DND-41 (cell line): ENCODE measurements at places on chromosomes 5 and 9.

DNA sequence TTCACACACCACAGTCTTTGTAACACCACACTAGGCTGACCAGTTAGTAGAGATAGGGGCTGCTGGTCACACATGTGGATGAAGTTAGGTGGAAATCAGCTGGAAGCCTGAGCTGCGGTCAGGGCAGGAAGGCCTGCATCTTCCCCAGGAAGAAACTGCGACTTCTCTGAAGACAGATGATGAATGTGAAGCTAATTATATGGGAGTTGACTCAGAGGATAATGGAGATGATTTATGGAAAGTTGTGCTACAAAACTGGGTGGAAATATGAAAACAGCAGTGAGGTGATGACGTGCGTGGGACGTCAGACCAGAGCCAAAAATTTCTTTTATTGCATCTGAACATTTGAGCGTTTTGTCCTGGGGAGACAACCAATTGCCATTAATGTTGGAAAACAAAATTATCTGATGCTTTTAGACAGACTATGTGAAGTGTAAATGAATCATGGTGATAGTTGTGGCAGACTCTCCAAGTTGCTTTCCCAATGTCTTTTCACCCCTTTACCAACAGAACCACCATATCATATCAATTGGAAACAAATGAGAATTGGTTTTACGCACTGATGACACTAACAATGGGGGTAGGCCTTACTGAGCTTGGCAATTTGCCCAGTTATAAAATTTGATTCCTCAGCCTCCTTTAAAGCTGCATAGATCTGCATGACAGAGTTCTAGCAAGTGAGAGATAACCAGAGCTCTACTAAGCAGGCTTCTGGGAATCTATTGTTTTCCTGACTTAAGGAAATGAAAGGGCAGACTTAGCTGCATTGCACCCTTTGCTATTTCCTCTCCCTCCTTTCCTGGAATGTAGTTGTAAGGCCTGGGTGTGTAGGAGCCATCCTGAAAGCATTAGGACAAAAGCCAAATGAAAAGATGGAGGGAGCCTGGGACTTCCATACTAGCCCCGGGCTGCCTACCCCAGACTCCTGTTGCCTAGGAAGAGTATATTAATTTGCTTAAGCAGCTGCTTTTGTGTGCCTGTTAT is 84.0 kb downstream of the RAB3C start:
- no peak for DNase-seq

GRCh38 chr5:172503925-172504700 is 49.8 kb upstream of the SH3PXD2B start:
- no peak for DNase-seq

DNA sequence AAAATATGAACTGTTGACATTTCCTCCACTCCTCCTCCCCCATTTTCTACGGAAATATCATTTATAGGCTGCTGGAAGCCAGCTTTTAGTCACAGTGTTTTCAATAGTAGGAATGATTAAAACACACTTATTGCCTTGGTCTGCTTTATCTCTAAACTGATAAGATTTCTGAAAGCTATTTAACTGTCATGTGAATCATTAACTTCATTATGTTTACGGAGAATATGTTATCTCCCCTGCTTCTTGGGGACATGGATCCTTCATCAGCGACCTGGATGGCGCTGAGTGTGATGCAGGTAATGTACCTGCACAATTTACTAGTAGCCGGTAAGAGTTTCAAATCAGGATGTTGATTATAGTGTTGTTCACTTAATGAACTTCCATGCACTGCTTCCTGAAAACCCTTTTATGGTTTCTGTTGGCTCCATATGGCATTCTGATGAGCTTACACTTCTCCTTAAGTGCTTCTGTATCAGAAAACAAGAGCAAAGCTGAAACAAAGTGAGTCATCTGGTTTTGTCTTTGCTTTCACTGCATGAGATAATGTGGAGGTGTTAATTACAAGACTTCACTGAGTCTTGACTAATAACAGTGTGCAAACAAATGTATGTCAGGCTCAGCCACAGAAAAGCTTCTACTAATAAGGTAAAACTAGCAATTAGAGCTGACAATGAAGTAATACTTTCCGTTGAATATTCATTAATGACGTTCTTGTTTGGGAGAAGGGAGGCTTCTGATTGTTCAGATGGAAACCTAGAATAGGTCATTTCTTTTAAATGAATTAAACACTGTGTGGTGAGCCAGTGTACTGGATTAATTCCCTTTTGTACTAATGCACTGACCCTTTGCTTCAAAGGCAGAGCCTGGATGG is 162.4 kb upstream of the ZNF608 start:
- DNase-seq = no peak

DNA sequence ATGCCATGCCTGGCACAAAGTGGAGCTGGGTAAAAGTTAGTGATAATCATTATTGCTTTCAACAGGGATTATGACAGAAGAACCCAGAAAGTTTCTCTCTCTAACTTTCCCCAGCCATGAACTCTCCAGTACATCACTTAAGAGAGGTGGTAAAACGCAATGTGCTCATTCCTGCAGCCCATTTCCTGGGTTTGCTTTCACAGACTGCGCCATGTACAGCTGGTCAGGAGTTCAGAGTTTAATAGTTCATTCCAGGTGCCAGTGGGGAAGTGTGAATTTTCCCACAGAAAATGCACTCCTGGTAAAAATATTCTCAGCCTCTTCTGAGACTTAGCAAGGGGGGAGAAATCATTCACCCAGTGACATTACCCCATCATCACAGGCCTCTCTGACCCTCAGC is 35.5 kb downstream of the ADAM19 start:
- no peak for DNase-seq

GRCh38 chr9:88528080-88528790 is 6.7 kb upstream of the NXNL2 start:
- no peak for DNase-seq

- no peak for DNase-seq
Measured at GRCh38 chr9:2729003-2729402, 11.7 kb downstream of the KCNV2 start.

DNA sequence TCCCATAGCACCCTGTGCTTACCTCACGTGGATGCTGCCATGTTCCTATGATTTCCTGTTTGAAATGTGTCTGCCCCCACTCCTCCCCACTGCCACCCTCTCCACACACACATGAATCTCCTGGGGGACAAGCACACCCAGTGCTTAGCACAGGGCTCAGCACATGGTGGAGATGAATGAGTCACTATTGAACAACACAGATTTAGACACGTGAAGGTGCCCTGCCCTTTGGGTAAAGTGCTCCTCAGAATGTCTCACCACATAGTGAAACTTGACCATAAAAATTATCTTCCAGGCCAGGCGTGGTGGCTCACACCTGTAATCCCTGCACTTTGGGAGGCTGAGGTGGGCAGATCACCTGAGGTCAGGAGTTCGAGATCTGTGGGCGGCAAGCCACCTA is 98.8 kb upstream of the PCA3 start:
- DNase-seq = no peak

DNA sequence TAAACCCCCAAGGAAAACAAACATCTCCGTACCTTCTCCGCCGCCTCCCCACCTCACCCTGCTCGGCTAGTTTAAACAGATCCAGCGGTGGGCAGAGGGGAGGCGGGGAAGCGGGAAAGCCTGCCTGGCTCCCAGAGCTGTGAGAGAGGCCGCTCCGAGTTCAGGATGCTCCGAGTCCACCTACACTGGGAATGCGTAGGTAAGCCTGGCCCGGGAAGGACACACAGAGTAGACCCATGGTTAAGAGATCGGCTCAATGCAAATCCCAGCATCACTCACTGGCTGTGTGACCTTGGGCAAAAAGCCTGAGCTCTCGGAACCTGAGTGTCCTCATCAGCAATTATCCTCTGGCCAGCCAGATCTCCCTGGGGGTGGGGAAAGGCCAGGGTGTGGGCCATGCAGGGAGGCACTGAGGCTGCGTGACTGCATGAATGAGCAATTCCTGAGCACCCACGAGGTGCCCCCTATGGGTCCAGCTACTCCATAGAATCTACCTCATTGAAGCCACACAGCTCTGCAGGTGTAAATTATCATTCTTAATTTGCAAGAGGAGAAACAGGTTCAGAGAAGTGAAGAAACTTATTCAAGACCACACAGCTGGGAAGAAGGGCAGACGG is 30.5 kb upstream of the LMX1B start:
- no peak for DNase-seq

GRCh38 chr9:72454871-72455491 is 66.4 kb upstream of the TMC1 start:
- no peak for DNase-seq

- no peak for DNase-seq
Measured at GRCh38 chr9:131490514-131490913, 12.2 kb upstream of the POMT1 start.

GRCh38 chr9:70488793-70489105 is 74.3 kb upstream of the KLF9 start:
- no peak for DNase-seq

DNA sequence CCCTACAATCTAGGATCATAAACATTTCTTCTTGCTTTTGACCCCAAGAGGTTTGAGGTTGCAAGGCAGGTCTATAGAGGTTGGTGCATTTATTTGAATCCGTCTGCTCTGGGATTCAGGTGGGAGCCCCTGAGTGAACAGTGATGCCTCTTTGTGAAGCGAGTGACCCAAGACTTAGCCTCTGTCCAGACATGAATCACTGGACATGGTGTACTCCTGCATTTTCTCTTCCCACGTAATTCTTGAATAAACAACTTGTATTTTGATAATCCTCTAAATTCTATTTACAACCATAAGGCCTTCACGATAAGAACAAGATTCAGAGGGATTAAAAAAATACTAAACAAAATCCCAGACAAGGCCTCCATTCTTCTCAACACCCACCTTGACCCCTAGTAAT is 67.5 kb upstream of the PLPP6 start:
- no peak for DNase-seq

DNA sequence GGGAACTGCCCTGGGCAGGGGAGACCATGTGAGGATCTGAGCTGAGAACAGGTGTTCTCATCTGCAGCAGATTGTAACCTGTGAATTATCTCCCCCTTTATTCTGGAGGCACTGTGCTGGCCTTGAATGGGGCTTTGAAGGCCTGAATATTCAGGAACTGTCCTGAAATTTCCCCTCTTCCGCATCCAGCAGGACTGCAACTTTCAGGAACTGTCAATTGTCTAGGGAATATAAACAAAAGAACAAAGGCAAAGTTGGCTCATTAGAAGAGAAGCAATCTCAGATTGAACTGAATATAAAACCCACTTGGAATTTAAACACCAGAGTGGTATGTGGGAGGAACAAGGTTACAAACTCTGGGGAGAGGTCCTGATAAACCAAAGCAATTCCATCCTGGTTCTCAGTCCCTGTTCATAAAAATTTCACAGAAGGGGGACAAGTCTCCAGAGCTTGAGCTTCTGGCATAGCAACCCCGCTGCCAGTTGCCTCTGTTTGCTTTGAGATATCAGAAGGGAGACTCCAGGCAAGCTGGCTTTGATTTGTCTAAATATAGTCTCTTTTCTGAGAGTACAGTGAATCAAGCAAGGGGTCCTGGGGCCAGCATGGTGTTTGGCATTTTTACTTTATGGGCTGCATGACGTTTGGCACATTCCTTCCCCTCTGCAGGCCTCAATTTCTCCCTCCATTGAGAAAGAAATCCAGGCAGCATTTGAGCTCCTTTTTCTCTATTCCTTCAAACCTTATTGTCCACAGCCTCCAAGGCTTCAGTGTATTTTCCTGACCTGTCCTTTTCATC is 47.5 kb downstream of the ADRB2 start:
- DNase-seq = no peak

DNA sequence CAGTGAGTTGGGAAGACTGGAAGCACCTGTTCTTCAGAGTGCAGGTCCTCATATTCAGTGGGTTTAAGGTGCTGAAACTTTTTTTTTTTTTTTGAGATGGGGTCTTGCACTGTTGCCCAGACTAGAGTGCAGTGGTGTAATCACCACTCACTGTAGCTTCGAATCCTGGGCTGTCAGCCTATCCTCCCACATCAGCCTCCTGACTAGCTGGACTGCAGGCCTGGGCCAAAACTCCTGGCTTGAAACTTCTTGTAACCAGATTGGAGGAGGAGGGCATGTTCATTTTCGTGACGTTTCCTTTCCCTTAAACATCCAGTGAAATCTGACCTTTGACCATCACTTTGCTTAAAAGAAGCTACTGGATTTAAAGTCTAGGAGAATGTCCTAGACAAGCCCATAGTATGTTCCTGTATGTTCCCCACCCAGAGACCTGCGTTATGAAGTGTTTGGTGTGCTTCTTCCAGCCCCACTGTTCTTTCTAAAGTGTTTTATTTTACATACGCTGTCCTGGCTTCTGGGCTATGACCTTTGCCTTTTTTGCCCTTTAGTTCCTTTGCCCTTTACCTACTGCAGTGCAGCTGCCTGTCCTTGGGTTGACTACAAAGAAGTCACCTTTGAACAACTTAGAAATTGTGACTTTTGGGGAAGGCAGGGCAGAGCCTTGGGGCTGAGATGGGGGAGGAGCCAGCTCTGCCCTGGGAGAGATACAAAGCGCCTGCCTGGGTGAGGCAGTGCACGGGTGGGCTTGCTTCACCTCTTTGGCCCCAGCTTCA is 18.4 kb downstream of the TENT4A start:
- DNase-seq = no peak

- DNase-seq = no peak
Measured at GRCh38 chr5:73633060-73633459, 7.1 kb downstream of the ARHGEF28 start.

- no peak for DNase-seq
Measured at GRCh38 chr5:52822437-52822836, 34.7 kb downstream of the ITGA1 start.

DNA sequence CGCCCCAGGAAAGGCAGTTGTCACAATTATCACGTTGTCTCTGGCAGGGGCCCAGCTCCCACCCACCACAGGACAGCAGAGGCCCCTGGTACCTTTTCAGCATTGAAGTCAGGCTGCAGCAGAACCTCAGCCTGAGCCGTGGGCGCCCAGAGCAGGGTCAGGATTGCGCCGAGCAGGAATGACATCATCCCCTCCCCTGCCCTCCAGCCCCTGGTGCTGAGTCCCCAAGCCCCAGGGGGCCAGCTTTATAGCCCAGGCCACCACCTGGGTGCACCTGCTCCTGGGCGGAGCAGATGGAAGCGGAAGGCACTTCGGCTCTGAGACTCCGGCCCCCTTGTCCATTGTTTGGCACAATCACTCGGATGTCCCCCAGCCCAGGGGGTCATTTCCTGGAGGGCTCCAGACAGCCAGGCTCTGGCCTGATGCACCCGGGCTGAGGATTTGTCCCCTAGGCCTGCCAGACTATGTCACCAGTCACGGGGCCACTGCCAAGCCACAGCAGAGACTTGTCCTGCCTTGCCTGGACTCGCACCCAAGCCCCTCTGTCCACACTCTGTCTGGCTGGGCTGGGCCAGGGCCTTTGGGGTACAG is at the start of gene LCN15:
LCN15 (minus strand) TSS at position 218 of the 591 bp plus-strand sequence; CDS start at position 188, 30 bp downstream.
- DNase-seq = no peak

- no peak for DNase-seq
Measured at GRCh38 chr5:38250763-38251448, 7.5 kb upstream of the EGFLAM start.

DNA sequence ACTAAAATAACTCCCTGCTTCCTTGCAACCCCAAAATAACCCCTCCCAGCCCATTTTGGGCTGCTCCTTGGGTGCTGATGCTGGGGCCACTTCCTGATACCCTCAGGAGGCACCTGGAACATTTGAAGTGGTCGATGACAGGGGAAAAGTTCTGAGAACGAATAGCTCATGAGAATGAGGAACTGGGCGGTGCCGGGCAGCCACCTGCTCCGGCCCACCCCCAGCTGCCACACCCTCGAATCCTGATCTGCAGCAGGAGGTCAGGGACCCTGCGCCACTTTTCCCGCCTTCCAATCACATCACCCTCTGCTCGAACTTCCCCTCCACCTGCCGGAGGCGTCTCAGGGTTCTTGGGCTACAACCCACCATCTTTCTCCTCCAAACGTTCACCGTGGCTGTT is 19.7 kb downstream of the HRH2 start:
- DNase-seq = peak; percentile 25
